ENCODE measurements at places on chromosomes 4 and X.

DNA sequence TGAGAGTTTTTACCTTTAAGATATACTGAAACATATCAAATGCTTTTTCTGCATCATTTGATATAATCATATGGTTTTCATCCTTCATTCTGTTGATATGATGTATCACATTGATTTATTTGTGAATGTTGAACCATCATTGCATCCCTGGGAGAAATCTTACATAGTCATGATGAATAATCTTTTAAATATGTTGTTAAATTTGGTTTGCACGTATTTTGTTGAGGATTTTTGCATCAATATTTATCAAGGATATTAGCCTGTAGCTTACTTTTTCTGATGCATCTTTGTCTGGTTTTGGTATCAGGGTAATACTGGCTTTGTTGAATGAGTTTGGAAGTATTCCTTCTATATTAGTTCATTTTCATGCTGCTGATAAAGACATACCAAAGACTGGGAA lies 541.4 kb downstream of the TLL1 start:
- no peak for DNase-seq

GRCh38 chr4:26272654-26273615 lies 47.9 kb upstream of the RBPJ start:
- DNase-seq = peak; percentile 22

- no peak for DNase-seq
Measured at GRCh38 chr4:142960126-142960525, 114.0 kb upstream of the INPP4B start.

DNA sequence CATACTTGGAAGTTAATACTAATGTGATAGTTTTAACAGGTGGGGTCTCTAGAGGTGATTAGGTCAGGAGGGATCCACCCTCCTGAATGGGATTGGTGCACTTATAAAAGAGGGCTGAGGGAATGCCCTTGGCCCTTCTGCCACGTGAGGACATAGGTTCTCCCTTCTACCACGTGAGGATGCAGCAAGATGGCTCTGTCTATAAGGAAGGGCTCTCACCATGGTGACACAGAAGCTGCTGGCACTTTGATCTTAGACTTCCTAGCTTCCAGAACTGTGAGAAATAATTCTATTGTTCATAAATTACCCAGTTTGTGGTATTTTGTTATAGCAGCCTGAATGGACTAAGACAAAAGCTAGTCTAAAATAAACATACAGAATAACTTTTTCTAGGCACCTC lies 1.0 kb downstream of the AADAT start:
- DNase-seq = no peak

- no peak for DNase-seq
Measured at GRCh38 chr4:8383016-8383415, 57.5 kb downstream of the ACOX3 start.

DNA sequence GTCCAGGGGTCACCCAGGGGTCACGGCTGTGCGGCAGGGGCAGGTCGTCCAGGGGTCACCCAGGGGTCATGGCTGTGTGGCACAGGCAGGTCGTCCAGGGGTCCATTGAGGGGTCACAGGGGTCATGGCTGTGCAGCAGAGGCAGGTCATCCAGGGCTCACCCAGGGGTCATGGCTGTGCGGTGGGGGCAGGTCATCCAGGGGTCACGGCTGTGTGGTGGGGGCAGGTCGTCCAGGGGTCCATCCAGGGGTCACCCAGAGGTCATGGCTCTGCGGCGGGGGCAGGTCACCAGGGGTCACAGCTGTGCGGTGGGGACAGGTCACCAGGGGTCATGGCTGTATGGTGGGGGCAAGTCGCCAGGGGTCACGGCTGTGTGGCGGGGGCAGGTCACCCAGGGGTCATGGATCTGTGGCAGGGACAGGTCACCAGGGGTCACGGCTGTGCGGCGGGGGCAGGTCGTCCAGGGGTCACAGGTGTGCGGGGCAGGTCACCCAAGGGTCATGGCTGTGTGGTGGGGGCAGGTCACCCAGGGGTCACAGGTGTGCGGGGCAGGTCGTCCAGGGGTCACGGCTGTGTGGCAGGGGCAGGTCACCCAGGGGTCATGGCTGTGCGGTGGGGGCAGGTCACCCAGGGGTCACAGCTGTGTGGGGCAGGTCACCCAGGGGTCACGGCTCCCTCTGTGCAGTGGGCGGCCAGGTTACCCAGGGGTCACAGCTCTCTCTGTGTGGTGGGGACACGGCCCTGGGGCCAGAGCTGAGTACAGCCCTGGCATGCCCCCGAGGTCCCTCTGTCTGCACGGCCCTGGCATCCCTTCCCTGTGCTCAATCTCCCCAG lies 16.0 kb downstream of the ATP5ME start:
- no peak for DNase-seq

DNA sequence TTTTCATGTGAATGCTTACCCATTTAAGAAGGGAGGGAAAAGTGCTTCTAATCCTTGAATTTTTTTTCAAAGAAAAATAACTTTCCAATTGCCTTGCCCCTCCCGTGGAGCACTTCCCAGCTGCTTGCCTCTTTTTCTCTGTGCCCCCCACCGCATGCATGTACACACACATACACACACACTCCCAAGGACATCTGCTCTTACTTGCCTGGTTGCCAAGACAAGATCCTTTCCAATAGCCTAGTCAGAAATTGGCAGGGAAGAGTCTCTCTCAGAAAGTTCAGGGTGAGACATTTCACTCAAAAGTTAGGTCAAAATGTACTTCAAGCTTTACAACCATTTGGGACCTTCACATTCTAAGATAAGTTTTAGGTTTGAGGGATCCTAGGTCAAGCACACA lies 10.9 kb downstream of the HHIP start:
- DNase-seq = no peak

DNA sequence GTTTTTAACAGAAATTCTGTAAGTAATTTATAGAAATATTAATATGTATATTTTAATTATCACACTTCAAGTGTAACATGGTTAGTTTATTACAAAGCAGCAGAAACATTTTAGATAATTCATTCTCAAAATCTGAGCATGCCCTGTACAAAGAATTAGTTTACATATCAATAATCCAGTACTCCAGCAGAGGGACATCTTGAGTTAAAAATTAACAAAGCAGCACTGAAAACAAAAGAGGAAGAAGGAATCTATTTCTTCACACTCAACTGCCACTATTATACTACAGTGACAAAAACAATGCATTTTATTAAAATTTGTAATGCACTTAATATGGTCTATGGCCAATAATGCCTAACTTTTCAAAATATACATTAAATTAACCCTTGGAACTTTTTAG lies 179.1 kb upstream of the KLHL4 start:
- no peak for DNase-seq

GRCh38 chrX:70508296-70508911 lies 63.8 kb downstream of the DLG3 start:
- DNase-seq = no peak

DNA sequence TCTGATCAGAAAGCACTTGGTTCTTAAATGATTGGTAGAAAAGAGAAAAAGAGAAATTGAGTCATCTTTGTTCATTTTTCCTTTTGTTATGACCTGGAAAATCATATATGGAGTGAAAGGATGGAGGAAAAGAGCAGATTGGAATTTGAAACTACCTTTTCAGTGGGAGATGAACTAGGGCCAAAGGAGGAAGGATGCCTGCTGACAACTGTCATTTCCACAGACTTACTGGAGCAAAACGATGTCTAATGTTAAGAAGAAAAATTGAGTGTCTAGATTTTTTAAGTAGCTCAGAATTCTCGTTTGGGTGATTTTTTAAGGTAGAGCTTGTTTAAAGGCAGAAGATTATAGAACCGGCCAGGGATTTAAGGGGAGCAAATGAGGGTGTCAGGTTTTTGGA lies 144.6 kb upstream of the KCNIP4 start:
- DNase-seq = no peak

- peak; percentile 16 for DNase-seq
Measured at GRCh38 chrX:38985375-38985774, 184.1 kb downstream of the MID1IP1 start.

DNA sequence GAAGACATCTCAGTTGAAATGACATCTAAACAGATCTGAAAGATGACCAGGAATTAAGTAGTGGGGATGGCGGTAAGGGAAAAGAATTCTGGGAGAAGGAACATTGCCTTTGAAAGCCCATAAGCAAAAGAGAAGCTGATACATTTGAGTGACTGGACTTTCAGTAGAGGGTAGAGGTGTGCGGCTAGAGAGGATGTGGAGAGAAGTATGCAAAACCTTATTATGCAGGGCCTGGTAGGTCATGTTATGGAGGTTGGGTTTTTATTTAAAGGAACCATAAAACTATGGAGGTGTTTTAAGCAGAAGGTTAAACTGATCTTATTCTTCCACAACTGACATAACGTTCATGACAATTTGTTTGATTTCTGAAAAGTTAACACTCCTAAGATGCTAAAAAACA lies 36.3 kb downstream of the RPS6KA3 start:
- no peak for DNase-seq

DNA sequence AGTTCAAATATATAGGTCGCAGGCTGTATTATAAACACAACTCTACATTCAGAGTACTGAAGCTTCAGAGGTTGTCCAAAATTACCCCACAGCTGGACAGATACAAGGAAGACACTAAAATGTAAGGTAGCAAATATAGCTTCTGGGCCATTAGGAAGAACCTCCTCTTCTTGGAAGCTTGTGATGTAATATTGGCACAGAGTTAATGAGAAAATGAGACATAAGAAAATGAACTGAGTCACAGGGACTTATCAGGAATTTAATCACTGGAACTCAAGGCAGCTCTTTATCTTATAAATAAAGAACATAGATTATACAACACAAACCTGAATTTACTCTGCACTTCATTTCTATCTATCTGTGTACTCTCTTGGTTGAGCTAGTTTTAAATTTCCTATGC lies 344.7 kb downstream of the PCDH10 start:
- DNase-seq = no peak

- peak; percentile 21 for DNase-seq
Measured at GRCh38 chrX:106932492-106932923, 12.3 kb downstream of the CLDN2 start.

DNA sequence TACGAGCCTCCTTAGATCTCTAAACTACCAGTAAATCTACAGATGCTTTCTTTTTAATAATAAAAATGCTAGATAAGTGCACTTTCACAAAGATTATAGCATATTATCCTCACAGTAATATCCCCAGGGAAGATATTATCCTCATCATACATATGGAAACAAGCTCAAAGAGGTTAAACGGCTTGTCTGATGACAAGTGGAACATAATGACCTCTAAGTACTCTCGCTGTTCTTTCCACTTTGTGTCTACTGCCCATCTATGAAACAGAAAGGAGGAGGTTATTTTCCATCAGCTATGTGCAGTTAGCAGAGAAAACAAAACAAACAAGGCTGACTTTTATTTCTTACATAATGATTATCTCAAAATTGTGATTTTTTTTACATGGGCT lies 42.8 kb upstream of the PRDM8 start:
- DNase-seq = no peak

- no peak for DNase-seq
Measured at GRCh38 chrX:39893417-39894338, 204.1 kb downstream of the BCOR start.

DNA sequence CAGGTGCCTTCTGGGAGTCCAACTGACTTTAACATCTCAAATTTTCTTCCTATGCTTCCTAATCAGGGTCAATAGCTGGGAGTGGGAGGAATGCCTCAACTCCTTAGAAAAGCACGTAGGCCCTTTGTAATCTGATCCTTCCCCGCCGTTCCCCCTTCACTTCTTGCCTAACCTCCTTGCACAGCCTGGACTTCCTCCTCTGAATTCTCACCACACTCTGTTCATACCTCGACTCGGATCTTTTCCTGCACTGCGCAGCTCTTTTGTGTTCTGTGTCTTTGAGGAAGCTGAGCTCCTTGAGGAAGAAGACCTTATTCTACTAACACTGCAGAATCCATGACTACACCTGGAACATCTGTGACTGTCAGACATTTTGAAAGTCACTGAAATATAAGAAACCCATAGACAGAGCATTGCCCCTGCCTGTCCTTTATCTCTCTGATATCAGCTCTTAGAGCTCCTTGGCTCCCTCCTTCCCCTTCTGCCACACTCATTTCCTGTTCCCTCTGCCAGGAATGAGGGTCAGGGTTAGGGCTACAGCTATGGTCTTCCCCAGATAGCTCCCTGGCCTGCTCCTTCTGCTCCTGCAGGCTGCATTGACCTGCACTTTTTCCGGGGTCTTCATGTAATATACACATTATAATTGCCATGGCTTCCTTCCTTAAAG lies 140.2 kb upstream of the LDB2 start:
- no peak for DNase-seq

DNA sequence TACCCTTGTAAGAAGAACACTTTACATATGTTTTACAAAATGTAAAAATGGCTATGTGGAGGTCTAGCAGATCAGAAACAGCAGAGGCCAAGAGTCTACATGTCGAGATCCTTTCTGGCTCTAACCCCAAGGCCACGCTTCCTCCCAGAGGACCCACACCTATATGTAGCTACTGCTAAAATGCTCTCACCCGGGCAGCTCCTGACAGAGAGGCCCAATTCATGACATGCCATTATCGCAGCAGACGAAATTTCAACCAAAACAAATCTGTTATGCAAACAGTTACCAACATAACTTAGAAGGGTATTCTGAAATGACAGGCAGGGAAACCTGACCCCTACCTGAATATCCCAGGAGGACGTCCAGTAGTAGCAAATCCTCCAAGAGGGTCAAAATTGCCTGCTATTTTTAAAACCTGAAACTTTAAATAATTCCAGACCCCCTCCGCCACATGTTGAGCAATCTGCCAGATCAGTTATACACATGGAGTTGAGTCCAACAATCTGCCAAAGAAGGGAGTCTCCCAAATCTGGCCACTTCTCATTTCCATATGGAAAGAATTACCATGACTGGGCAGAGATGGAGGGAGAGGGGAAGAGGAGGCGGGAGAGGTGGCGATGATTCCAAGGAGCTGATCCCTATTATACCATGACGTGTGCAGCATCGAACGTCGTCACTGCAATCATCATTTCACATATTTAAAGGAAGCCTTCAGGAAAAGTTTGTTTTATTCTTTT lies 192.9 kb upstream of the TBL1X start:
- peak; percentile 49 for DNase-seq

DNA sequence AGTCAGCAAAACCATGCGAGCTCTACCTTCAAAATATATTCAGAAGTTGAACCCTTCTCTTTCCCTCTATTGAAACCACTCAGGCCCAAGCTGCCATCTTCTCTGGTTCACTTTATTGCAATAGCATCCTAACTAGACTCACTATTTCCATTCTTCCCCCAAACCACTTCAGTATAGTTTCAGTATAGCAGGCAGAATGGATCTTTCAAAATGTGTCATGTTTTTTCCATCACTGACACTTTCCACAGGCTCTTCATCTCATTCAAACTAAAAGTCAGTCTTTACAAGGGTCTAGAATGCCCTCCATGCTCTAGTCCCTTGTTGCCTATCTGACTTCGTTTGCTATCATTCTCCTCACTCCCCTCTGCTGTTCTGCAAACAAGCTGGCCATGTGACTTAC lies 274.4 kb downstream of the IDS start:
- DNase-seq = no peak

DNA sequence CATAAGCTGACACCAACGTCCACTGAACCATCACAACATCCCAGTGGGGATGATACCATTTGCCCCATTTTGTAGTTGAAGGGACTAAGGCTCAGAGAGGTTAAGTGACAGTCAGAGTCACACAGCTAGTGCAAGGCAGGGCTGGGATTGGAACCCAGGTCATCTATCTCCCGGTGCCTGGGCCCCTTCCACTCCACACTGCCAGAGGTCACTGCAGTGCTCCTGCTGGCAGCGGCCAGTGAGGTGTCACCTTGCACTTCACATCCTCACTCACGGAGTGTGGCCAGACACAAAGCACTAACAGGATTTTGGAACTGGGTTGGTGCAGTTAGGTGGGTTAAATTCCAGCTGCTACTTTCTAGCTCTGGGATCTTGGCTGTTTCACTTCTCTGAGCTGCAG lies 118.7 kb downstream of the ENPP6 start:
- DNase-seq = no peak

- DNase-seq = no peak
Measured at GRCh38 chr4:144962300-144962699, 135.7 kb downstream of the ANAPC10 start.
